RCC 7860 (cell line): ENCODE measurements at places on chromosomes 4 and X.
A peak's percentile ranks its signal among the peaks of the same experiment; 100 is the strongest.

- DNase-seq, result no peak
Measured at GRCh38 chrX:155188786-155189185, 27.5 kb upstream of the VBP1 start.

DNA sequence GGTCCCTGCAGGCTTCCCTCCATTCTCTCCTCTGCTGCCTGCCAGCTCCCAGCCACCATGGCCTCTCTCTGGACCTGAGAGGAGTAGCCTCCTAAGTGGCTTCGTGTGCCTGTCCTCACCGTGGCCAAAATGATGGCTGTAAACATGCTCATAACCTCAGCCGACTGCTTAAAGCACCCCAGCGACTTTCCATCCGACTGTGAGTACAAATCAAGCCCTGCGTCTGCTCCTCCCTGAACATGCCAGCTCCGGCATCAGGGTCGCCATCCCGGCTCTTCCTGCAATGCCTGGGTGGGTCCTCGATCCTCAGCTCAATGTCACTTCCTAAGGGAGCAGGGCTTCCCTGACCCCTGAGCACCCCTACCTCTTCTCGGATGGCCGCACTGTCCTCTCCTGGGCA, 3.3 kb upstream of the SORCS2 start:
- no peak for DNase-seq

GRCh38 chr4:164771088-164771487, 17.2 kb downstream of the SMIM31 start:
- no peak for DNase-seq

DNA sequence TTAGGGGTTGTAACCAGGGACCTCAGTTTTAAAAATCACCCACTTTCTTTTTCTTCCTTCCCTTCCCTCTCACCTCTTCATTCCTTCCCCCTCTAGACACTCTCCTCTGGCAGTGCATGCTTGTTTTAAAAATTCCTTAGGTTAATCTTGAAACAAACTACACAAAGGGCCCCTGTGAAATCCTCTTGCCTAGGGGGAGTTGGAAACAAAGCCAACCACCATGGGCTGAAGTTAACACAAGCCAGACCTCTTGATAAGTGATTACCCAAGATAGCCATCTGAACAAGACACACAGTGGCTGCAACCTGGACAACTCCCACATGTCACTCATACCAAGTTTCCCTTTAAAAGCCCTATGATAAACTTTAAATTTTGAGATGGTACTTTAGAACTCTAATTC, 68.9 kb downstream of the TENT5D start:
- no peak for DNase-seq

GRCh38 chr4:5277079-5277478, 225.8 kb downstream of the STK32B start:
- no peak for DNase-seq

GRCh38 chrX:147953976-147954375, 27.2 kb upstream of the FMR1NB start:
- DNase-seq, result no peak

DNA sequence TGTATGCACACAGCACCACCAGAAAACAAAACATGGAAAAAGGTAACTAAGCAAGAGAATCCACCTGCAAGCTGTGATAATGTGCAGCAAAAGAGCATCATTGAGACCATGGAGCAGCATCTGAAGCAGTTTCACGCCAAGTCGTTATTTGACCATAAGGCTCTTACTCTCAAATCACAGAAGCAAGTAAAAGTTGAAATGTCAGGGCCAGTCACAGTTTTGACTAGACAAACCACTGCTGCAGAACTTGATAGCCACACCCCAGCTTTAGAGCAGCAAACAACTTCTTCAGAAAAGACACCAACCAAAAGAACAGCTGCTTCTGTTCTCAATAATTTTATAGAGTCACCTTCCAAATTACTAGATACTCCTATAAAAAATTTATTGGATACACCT, 90.2 kb downstream of the TET2 start:
- DNase-seq, result no peak

DNA sequence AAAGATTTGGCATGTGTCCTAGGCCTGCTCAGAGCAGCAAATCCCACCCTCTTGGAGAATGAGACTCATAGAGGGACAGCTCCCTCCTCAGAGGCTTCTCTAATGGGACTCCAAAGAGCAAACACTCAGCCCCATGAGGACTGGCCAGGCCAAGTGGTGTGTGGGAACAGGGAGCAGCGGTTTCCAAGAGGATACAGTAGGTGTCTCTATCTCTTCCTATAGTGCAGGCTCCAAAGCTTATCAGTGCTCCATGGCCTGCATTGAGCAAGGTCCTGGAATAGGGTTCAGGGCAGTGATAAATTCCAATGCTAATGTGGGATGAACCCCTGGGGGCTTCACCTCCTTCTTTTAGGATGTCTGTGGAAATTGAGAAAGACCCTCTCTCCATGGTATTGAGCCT, 15.7 kb upstream of the MAGEA10 start:
- no peak for DNase-seq

DNA sequence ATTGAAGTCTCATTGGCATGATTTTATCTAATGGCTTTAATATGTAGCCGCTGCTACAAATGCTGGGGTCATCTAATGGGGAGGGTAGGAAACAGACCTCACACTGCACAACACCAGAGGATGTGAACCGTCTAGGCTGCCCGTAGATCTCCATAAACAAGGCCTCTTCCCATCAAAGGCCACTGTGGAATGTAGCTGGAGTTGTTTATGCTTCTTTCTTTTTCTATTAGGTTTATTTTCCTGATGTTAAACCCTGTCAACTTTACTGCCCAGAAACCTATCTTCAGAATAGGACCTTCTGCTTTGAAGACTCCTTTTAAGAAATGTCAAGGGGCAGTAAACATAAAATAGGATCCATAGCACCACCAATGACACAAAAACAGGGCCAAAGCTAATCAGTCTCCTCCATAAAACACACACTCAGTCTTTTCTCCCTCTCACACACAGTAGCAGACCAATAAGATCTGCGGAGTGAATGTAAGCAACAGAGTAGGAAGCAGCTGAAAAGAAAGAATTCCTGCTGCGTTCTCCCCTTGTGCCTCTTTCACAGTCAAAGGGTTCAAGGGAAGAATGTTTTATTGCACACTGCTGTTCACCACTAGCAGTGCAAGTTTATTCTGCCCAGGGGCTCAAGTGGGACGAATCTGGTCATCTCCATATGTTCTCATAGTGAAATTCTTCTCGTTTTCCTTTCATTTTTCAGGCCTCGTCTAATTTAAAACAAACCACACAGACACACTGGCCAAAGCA, 72.2 kb downstream of the MAML3 start:
- DNase-seq, result no peak

- DNase-seq, result no peak
Measured at GRCh38 chrX:142312591-142312990, 107.5 kb upstream of the MAGEC2 start.

DNA sequence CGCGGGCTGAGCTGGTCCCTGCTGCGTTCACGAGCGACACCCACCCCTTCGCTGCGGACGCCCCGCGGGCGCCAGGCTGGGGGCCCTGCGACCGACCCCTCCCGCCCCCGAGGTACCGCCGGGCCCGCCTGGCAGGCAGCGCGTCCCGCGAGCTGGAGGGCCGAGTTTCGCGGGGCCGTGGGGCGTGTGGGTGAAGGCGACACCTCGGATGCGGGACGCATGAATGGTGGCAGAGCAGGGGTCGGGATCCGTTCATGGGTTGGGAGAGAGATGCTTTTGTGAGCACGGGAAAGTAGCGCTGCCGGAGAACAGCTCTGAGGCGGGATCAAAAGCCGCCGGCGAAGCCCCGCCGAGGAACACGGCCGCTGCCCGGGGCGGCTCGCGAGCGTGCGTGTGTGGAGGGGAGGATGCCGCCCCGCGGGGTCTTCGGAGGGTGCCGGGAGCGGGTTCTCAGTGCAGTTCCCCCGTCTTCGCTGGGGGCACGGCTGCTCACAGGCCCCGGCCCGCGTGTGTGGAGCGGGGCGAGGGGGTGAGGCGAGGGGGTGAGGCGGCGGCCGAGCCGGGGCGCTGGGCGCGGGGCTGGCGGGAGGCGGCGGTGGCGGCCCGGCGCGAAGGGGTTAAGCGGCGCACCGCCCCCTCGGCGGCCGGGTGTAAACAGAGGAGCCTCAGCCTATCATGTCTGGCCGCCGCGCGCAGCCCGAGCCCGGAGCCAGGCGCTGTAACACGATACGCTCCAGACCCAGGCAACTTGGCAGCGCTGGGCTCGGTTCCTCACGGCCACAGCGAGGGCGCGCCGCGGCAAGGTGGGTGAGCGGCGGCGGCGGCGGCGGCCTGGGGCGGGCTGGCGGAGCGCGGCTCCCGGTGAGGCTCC, 205.3 kb downstream of the TENM3 start:
- DNase-seq, result peak; percentile 59

DNA sequence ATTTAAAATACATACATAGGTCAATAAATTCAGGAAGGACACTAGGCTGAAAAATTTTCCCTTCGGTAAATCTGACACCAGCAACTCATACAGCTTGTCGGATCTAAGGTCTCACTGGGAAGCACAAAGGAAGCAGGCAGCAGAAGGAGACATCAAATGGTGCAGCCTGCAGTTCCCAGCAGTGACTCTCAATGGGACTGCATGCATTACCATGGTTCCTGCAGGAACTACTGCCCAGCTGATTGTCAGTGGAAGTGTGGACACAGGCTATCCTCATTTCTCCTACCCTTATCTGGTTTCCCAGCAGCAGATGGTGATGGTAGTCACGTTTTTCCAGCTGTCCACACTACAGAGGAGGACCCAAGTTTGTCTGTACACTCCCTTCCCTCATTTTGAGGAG, 113.3 kb downstream of the PPP1R2C start:
- DNase-seq, result no peak

- DNase-seq, result peak; percentile 97
Measured at GRCh38 chr4:74659576-74660411, 134.5 kb downstream of the BTC start.

DNA sequence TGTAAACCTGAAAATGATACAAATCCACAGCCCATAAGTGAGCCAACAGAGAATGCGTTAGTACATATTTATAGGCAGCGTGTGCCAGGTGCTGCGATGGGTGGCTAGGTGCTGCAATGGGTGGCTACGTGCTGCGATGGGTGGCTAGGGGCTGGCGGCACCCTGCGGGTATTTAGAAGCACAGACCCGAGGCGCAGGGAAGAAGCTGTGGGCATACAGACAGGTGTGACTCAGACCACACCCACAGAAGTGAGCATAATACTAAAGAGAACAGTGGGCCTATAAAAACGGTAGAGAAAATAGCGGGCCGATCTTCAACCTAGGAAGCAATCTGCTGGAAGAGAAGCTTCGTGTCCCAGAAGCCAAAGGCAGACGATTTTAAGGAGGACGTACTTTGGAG, 81.1 kb downstream of the FAT1 start:
- no peak for DNase-seq

- DNase-seq, result no peak
Measured at GRCh38 chr4:8229331-8229975, 30.4 kb downstream of the SH3TC1 start.

- DNase-seq, result no peak
Measured at GRCh38 chrX:121886557-121886956, 839.1 kb downstream of the GLUD2 start.

DNA sequence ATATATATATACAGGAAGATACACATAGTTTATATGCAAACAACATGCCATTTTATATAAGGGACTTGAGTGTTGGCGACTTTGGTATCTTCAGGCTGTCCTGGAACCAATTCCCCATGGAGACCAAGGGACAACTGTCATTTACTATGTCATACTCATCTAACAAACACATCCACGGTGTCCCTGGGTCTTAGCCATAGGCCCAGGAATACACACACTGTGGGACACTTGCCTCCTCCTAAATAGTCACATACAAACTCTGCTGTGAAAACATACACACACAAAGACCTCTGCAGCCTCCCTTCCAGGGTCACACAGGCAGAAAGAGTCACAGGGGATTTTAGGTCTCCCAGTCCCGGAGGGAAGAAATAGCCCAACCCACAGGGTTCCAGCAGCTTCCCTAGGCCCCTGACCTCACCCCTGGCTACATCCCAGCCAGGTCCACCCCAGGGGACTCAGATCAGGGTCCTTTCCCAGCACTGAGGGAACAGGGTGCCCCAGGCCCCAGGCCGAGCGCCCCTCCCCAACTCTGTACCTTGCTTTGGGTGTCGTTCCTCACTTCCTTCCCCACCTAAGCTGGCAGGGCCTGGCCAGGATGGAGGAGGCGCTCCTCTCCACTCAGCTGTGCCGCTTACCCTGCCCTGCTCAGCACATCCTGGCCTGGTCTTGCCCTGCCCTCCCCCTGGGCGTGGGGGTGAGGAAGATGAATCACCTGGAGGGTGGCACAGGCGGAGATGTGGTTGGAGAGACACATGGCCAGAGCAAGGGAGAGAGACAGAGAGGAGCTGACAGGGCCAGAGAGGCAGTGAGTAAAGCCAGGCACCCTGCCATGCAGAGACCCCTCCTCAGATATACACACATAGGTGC, 21.8 kb downstream of the FGD1 start:
- DNase-seq, result peak; percentile 71

DNA sequence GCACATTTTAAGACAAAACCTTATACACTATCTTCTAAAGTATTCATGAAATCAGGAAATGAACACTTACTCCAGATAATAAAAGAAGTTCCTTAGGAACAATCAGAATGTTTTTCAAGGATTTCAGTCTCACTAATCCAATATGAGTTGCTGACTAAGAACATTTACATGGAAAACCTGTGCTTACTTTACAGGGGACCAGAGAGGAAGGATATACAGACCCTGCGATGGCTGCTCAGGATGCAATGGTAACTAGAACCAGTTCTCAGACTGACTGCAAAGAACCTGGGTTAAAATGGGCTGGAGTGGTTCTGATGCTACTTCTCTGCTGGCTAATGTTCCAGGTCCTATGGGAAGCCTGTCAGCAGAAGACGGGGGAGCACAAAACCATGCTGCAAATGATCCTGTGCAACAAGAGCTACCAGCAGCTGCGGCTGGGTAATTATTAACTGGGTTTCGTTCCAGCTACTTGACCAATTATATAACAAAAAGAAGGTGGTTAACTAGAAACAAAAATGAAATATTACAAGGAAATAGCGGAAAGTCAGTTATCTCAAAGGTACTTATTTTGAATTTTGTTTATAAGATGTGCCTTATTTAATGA, 85.3 kb downstream of the ANXA10 start:
- DNase-seq, result peak; percentile 25

DNA sequence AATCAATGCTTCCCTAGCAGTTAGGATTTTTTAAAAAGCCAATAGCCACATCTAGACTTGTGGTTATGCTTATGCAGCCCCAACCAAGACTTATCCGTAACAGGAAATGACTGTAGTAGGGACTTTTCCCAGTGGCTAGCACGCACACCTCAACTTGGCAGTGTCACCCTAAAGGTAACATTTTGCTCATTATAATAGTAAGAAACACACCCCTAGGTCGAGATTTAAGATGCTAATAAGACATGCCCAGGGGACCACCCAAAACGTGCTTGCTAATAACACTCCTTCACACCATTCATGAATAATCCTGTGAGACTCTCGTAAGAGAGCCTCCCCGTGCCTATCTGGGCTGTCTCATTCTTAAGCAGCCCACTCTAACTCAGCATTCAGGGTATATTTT, 195.3 kb downstream of the CHIC1 start:
- DNase-seq, result no peak

DNA sequence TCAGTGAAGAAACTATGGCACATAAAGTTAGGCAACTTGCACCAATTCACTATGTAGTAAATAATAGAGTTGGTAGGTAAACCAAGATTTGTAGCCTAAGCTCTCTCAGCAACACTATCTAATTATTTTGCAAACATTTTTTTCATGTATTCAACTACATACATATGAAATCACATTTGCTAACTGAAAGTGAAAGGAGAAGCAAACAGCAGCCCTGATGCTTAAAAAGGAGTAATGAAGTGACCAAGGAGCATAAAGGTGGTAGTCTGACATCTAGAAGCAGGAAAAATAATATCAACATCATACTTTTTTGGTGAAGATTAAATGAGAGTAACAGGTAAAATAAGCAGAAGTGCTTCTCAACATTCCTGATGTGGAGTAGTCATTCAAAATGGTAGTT, 603.7 kb downstream of the GRXCR1 start:
- no peak for DNase-seq

GRCh38 chrX:47844117-47844516, 7.4 kb downstream of the ZNF81 start:
- no peak for DNase-seq
